Hindlimb muscle (tissue), 1 donor: ENCODE measurements at places on chromosomes 3 and 15. TPM values are rescaled to one million over a fixed set of nuclear protein-coding genes. Genes with fewer than 3 reads are reported as not detected.

DNA sequence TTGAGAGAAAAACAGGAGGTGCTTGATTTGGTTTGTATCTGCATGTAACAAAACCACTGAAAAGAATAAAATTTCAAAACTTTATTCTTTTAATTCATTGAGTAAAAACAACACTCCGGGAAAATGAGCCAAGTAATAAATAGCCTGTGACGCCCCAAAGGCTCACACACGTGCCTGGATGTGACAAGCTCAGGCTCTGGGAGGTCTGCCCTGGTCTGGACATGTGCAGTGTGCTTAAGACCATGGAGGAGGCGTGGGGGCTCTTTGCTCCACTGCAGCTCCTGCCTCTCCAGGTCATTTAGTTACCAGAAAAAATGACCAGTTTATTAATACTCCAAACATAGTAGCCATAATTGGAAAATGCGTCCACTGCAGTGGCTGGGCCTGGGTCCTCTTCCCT, 8.6 kb upstream of the NME9 start:
- no peak for DNase-seq

DNA sequence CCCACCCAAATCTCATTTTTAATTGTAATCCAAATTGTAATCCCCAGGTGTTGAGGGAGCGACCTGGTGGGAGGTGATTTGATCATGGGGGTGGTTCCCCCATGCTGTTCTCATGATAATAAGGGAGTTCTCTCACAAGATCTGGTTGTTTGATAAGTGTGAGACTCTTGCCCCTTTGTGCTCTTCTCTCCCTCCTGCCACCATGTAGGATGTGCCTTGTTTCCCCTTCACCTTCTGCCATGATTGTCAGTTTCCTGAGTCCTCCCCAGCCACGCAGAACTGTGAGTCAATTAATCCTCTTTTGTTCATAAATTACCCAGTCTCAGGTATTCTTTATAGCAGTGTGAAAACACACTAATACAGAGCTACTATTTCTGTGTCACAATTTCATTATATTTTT, 88.7 kb downstream of the NCEH1 start:
- no peak for DNase-seq

DNA sequence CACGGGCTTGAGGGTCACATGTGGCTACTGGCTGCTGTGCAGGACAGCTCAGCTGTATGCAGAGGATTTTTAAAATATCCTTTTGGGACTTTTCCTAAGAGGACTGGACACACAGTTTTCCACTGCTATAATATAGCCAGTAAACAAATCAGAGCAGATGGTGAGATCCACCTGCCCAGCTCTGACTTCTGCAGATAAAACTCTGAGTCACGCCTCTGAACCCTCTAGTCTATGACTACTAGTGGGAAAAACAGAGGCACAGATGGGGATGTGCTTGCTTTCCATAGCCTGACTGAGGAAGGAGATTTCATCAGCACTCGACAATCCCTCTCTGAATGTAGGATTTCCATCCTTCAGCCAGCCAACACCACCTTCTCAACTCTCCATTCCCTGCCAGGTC, 45.1 kb downstream of the COLQ start:
- DNase-seq = peak; percentile 52

GRCh38 chr15:66591322-66591862, 25.6 kb upstream of the LCTL start:
- no peak for DNase-seq

Gene DPH6
- 14.4 TPM for polyA plus RNA-seq
